ENCODE measurements at places on chromosomes 6 and 20.
A peak's percentile ranks its signal among the peaks of the same experiment; 100 is the strongest.

DNA sequence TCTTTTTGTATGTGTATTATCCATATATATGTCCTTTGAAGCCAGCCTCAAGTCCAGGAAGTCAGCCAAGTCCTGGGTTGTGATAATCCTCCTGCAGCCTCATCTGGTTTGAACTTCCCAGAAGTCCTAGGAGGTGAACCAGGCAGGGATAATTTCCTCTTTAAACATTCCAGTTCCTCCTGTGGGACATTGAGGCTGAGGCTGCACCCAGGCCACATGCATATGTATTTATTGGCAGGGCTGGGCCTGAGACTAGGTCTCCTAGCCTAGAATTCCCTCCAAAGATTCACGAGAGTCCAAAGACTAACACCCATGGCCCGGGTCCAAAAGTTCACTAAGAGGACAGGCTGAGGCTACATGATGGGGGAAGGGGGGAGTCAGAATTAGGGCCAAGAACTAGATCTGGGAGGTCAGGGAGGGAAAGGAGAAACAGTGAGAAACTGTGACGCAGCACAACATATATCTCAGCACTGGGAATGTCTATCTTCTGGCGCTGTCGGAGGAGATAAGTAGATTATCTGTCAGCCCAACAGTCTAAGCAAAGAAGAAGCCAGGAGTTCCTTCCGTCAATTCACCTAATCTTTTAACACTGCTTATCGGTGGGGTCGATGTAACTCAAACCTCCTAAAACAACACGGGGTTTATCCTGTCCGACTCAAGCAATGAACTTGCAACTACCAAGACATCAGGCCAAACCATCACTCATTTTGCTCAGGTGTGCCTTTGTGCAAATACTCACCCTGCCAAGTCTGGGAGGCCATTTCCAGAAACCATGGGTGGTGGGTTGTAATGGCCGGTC is 43.3 kb downstream of the SNX5 start:
- DNase-seq: no peak

GRCh38 chr20:20823476-20823881 is 111.0 kb upstream of the RALGAPA2 start:
- DNase-seq: no peak

DNA sequence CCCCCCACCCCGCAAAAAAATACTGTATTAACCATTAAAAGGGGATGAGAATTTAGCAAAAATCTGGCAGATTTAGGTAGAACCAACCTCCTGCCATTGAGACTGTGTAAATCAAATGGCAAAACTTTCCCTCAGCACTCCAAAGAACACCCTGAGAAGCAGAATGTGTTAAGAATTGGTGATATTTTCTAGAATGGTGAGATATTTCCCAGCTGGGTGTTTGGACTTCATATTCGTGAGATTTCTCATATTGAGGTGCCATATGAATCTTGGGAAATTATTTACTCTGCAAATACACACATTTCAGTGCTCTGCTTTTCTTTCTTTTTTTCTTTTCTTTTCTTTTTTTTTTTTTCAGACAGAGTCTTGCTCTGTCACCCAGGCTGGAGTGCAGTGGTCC is 66.3 kb upstream of the FOXO3 start:
- no peak for DNase-seq

DNA sequence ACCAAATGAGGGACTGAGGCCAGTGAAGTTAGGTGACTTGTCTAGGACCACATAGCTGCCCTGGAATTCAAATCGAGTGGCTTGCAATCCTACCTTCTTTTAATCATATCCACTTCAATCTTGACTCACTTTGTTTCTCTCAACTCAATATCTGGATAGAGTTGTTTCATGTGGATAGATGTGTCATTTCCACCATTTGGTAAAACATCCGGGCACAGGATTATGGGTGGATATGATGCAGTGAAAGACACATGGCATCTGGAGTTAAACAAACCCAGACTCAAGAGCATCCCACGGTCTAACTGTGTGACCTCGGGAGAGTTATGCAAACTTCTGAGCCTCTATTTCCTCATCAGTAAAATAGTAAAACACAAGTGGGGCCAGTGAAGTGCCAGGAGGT is 103.6 kb upstream of the CNKSR3 start:
- DNase-seq: no peak

GRCh38 chr20:47785854-47786764 is 828 bp upstream of the SULF2 start:
- DNase-seq: peak; percentile 3

GRCh38 chr20:11539450-11539849 is 378.2 kb upstream of the BTBD3 start:
- DNase-seq: no peak

- no peak for DNase-seq
Observed at GRCh38 chr6:157091856-157092460, 231.4 kb downstream of the TMEM242 start.

- DNase-seq: no peak
Observed at GRCh38 chr20:35117196-35117595, 24.6 kb upstream of the TRPC4AP start.

DNA sequence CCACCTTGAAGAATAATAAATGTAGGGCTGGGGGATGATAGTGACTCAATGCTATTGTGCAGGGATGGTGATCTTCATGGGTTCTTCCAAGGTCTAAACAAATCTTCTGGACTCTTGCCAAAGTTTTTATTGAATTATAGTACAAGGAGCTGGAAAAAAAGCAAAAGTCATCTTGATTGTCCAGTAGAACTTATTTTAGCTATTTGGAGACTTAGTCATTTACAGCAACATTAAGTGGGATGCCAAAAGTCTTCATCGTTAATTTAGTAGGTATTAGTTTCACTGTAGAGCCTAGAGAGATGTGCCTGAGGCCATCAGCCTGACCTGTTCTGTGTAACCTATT is 212.9 kb upstream of the TBX18 start:
- no peak for DNase-seq

DNA sequence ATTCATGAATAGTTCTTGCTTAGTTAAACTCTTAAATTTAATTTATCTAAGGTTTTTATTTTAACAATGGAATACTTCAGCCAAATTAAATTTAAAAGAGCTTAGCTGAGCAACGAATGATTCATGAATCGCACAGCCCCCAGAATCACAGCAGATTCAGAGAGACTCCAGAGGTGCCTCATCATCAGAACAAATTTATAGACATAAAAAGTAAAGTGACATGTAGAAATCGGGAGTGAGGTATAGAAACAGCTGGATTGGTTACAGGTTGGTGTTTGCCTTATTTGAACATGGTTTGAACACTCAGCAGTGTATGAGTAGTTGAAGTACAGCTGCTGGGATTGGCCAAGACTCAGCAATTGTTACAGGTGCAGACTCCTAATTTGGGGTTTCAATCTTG is 132.7 kb upstream of the MAP3K4 start:
- DNase-seq: no peak

- DNase-seq: peak; percentile 27
Observed at GRCh38 chr6:6758915-6759654, 170.6 kb downstream of the LY86 start.

- no peak for DNase-seq
Observed at GRCh38 chr6:131321589-131321988, 186.3 kb downstream of the AKAP7 start.

GRCh38 chr6:92684386-92684785 is 735.0 kb downstream of the EPHA7 start:
- DNase-seq: no peak

- DNase-seq: no peak
Observed at GRCh38 chr20:19909725-19910124, 107.4 kb upstream of the NAA20 start.

DNA sequence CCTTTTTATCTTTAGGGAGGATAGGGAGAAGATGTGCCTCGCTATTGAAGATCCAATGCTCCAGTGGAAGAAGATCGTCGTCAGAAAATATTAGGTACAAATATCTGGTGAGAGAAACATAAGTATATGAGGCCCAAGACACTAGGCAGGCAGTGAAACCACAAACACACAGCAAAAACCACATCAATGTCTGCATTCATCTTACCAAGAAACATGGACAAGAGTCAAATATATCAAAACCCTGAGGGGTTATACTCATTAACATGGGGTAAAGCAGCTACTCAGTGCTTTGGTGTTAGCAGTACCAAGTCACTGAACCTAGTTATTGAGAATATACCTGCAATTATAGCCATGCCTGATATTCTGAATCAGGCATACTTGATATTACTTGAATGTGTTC is 101.4 kb upstream of the FAM184A start:
- DNase-seq: no peak

DNA sequence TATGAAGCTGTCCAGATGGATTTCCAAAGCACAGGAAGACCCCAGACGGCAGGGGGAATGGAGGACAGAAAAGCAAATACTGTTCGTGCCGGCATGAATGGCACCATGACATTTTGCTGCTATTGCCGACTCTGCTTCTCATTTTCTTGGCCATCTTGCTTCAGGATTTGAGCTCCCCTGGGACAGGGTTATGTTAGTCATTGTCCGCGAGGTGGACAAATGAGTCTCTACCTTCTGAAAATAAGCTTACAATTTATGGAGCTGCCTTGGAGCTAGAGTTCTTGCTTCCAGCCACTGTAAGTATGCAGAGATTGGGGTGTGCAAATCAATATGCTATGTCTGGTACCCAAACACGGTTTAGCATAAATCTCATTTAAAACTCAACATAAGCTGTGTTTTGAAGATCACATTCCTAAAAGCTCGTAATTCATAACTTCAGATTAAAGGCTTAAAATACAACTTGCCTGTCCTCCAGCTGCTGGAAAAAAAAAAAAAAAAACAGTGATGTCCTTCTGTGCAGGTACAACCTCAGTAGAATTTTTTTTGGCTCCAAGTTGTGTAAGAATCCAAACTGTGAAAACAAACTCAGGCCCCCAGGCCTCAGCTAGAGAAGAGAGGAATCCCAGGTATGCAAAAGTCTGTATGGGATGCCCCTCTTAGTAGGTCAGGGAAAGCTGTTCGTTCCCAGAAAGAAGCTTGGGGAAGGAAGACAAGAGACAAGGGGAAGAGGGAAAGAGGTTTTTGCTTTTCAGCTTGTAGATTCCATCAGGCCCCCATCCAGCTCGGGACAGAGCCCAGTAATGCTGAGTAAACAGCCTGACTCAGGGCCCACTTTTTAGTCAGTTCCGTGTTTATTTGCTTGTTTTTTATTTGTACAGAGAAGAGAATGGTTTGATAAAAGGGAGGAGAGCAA is 184.2 kb upstream of the FOXA2 start:
- no peak for DNase-seq

GRCh38 chr6:36788768-36789167 is 50.5 kb downstream of the CPNE5 start:
- DNase-seq: no peak

DNA sequence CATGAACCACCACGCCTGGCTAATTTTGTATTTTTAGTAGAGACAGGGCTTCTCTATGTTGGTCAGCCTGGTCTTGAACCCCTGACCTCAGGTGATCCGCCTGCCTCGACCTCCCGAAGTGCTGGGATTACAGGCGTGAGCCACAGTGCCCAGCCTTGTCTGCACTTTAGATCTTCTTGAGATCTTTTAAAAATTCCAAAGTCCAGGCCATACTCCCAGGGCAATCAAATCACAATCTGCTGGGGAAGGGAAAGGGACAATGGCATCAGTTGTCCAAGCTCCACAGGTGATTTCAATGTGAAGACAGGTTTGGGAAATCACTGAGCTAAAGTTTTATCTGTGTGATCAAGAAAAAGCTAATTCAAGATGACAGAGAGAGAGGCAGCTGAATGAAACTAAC is 16.9 kb downstream of the NCOA6 start:
- DNase-seq: no peak

DNA sequence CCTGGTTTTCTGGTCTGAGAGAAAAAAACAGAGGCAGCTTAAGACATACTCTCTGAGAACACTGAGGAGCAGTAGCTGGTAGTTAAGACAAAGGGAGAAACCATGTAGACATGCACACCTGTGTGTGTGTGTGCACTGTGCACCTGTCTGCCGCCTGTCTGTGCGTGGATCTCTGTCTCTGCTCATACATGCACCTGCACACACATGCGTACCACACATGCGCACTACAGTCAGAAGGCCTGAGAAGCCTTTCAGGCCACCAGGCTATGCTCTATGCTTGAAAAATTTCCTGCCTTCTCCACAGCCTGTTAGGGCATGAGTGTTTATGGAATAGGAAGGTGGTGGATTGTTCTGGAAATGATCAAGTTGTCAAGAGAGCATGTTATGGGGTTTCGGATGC is 103.5 kb downstream of the CDH4 start:
- no peak for DNase-seq

DNA sequence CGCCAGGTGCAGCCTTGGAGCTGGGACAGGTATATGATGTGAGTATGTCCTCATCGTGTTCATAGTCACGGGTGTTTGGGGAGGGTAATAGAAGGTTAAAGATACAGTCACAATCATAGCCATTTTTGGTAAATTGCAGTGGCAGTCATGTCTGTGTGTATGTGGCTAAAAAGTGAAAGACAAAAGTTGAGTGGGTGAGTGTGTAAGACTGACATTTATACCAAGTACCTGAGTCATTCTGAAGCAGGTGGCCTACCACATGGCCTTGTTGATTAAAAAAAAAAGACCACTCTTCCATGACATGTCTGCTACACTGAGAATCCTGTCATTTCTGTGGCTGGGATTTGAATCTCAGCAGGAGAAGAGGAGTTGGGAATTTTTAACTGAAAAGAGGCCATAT is 181.9 kb downstream of the SCP2D1 start:
- no peak for DNase-seq

DNA sequence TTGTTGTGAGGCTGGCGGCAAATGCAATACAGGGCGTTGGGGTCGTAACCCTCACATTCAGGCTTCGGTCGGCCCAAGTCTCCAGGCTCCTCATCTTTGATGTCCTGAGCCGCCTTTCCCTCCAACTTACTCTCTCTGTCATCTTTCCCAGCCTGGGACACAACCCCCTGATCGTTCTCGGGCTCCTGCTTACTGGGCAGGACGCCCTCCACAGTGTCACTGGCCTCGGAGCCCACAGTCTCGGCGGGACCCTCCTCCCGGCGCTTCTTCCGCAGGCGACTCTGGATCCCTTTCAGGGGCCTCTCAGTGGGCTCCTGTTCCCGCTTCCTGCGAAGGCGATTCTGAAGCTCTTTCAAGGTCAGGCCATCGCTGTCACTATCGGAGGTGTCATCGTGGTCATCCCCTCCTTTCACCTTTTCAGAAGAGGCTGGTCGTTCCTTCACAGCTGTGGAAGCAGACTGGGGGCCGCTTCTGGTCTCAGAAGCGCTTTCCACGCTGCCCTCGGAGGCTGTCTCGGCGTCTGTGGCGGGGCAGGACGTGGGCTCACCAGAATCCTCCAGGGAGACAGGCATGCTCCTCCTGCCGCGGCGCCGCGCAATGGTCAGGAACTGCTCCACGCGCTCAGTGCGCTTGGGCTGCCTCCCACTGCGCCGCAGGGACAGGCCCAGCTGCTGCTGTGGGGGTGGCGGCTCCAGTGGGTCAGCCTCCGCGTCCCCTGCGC is 15.4 kb downstream of the DIDO1 start:
- no peak for DNase-seq

- DNase-seq: no peak
Observed at GRCh38 chr20:24653306-24653705, 183.9 kb downstream of the SYNDIG1 start.

GRCh38 chr20:62827311-62828038 is 10.6 kb downstream of the COL9A3 start:
- no peak for DNase-seq

Data from CD4-positive, alpha-beta T cell treated with Interleukin-12 subunit alpha and Interleukin-12 subunit beta, for 1 hour (primary cell).